ENCODE measurements at places on chromosomes 7 and 10.

DNA sequence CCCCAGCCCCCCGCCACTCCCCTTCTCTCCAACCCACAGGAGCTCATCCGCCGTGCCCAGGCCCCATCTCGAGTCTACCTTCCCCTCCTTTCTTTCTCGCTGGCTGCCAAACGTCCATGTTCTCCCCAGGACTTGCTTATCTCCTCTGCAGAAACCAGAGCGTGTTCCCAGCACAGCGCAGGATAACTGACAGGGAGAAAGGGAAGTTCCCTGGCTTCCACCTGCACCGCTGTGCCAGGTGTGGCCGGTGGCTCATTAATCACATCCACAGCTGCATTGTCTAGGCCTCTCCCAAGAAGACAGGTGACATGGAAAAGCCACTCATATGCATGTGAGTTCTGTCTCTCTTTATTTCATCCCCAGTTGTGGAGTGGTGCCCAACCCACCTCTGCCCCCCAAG is 113.2 kb downstream of the ITIH5 start:
- DNase-seq: no peak

GRCh38 chr10:118557946-118558345 is 37.5 kb downstream of the PRLHR start:
- no peak for DNase-seq

DNA sequence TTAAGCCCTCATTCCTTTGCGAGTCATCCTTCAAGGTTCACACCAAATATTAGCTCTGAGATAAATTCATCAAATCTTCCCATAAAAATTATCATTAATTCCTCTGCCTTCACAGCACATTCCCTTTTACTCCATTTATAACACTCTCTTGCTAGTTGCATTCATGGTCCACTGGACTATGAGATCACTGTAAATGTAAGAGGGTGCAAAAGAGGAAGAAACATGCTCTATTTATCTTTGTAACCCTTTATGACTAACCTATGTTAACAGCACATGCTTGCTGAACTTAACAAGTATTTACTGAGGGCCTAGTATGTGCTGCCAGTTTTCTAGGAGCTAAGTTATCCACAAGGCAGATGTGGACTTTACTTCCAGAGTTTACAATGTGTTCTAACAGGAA is 86.7 kb upstream of the TMEM168 start:
- no peak for DNase-seq

DNA sequence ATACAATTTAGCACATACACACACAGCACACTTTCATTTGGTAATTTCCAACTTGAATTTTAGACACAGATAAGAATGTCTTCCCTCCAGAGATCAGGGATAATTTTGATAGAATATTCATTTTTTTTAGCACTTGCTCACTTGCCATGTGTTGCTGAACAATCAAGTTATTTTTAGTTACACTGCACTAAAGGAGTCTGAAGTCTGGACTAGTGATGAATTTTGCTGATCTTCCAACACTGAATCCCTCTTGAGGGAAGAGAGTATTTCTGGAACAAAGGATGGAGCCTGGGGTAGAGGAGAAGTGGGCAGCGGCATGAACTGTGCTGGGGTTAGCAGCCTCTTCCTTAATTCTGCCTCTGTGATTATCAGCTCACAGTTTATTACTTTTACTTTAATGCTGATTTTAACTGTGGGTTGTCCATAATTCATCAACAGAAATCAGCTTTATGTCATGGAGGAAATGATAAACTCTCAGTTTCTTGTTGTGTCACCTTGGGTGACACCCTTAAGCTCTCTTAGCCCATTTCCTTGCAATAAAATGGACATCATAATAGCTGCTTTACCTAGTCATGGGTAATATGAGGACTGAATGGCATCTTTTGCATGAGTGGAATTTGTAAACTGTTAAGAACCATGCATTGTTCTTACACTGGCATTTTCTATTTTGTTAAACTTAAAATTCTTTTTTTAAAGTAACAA is 32.1 kb downstream of the SGPL1 start:
- DNase-seq: no peak

DNA sequence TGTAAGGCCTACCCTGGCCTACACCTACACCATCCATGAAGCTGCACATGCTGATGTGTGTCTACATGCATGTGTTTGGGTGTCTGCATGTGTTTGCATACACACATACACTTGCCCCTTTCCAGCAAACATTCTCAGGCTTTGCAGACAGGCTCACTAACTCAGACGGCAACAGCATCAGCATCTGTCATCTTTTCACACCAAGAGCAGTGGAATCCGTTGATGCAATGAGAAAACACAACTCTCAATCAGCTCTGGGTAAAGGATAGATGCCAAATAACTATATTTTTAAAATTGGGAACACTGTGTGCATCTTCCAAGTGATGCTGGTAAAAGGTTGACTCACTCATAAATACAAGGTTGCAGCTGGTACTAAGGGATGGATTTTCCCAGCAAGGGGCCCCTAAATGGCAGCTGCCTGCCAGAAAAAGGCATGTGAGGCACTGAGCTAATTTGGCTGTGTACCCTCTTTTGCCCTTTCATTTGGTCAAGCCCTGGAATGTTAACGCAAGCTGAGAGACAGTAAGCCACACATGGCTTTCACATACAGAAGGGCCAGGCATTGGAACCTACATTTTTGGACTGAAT is 296.3 kb upstream of the NPSR1 start:
- no peak for DNase-seq

GRCh38 chr7:4888161-4888560 is 4.6 kb upstream of the RADIL start:
- DNase-seq: peak; percentile 36

DNA sequence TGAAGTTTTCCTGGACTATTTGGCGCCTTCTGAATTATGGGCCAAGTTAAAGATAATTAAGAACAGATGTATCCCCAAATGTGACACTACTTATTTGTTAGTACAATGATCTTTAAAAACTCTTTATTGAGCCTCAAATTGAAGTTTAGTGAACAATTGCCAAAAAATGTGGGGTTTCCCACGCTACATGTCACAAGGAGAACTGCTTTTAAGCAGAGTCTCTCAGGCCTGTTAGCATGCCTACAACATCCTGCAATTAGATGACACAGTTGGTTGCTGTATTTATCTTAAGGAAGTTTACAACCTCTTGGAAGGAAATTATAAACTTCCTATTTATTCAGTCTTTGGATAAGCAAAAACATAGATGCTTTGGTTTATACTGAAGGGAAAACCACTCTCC is 733.0 kb downstream of the TNS3 start:
- no peak for DNase-seq

All from DMS153 (cell line).